ENCODE measurements at places on chromosomes 1 and 21.

- DNase-seq: no peak
Measured at GRCh38 chr1:14627608-14628489, 29.4 kb downstream of the KAZN start.

GRCh38 chr1:116921301-116921885 lies 11.7 kb downstream of the PTGFRN start:
- DNase-seq: no peak

DNA sequence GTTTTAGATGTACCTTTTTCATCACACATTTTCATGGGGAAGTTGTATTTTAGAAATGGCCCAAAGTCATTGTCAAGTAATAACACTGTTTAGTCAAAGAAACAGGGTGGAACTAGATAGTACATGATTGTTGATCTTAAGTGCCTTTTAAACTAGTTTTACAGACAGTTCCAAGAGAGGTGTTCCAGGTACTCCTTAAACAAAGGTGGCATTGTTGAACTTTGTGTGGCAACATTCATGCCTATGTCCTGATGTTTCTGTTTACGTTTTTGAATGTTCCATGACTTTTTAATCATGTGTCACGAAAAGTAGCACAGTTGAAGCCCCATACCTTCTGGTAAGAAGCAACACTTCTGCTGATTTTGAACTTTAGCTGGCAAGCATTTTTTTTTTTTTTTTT lies 9.1 kb upstream of the SH3D21 start:
- no peak for DNase-seq

DNA sequence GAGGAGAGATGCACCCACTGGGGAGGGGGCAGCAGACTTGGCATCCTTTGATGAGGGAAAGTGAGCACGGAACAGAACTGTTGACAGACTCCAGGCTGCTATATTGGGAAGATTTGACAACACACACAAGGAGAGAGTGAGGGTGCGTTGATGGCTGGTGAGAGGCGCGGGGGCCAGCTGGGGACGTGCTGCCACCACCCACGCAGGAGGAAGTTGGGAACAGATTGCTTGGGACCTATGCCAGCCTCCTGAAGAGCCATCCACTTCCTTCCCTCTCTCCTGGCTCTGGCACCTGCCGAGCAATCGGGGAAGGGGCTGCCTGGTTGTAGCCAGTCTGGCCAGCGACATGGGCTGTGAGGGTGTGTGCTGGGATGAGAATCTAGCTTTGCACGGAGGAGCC lies 223.7 kb upstream of the CSF3R start:
- no peak for DNase-seq

- DNase-seq: no peak
Measured at GRCh38 chr21:18743531-18743930, 339.9 kb upstream of the TMPRSS15 start.

All from stimulated activated CD8-positive, alpha-beta memory T cell treated with anti-CD3 and anti-CD28 coated beads, Interleukin-7, amount 100 ng/mL, for 4 hours (primary cell).